ENCODE measurements at places on chromosomes 12 and 14.

DNA sequence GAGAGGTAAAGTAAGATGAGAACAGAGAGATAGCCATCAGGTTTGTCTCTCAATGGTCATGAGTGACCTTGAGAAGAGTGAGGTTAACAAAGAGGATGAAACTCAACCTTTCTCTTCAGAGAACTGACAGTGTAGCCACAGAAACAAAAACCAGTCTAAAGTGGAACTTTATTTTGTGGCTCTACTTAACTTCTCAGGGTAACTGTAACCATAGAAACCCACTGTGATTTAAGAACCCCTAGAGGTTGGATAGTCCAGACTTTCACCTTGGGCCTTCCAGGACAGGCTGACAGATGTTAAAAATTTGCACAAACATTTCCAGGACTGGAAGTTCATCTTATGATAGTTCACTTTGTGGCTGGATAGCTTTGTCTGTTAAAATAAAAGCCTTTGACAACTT lies 48.5 kb downstream of the ATP23 start:
- DNase-seq, result no peak

GRCh38 chr14:77245820-77246219 lies 25.2 kb downstream of the NGB start:
- DNase-seq, result no peak

- DNase-seq, result no peak
Observed at GRCh38 chr14:100571837-100572236, 15.4 kb downstream of the BEGAIN start.

GRCh38 chr12:122994781-122995502 lies 14.5 kb downstream of the ARL6IP4 start:
- DNase-seq, result no peak

DNA sequence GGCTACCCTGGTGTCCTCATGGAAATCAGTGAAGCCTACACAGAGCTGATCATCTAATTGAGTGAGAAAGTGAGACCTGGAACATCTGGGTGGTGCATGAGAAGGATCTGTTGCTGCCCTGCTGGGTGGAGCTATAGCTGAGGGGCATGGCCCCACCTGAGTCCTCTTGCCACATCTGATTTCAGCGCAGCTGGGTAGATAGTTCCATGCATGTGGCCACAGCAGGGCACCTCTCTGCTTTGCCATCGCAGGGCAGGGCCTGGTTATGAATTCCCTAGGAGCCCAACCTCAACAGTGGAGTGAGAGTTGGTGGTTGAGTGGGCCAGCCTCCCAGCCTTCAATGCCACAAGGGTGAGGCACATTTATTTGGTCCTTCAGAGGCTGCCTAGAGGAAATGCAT lies 407.8 kb downstream of the BCL11B start:
- DNase-seq, result no peak

DNA sequence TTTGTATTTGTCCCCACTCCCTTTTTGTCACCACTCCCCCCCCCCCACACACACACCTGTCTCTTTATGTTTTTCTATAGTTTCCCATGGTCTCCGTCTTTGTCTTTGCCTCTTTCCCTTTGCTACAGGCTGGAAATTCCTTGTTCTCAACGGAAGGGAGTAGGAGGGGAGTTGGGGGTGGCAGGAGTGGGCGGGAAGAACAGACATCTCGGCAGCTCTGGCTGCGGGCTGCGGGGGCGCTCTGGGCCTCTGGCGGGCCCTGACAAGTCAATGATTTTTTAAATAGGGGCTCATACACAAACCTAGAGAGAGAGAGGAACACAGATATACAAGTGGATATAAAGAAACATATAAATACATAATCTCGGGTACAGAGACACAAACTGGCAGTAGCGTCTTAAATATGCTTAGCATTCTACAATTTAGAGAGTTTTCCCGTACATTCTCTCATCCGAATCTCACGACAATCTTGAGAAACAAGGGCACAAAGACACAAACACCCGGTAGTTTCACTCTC lies 2.4 kb upstream of the NAB2 start:
- peak; percentile 64 for DNase-seq

- DNase-seq, result no peak
Observed at GRCh38 chr14:95832012-95832411, 44.6 kb upstream of the TUNAR start.
